Kidney tubule cell (primary cell): ENCODE measurements at places on chromosomes 3 and 15.
A peak's percentile ranks its signal among the peaks of the same experiment; 100 is the strongest.

- DNase-seq: no peak
Measured at GRCh38 chr3:195133462-195133861, 137.5 kb downstream of the XXYLT1 start.

DNA sequence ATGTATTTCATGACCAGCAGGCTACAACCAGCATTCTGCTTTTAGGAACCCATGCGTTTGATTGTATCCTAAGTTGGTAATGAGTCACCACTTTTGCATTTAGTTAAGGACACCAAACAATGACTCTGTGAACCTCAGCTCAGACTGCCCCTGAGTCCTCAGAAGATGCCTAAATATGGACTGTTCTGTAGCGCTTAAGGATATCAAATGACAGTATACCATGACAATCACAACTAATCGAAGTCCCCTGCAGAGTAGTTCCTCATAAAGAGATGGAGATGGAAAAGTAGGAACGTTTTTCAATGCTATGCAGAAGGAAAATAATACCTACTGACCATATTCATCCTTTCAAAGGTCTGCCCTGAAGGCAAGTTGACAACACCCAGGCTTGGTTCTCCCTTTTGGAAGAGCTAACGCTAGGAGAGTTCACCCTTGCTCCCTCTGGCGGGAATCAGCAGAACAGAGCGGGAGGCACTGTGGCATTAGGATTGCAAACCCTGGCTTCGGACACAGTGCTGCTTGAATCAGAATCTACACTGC lies 508.6 kb downstream of the FHIT start:
- peak; percentile 68 for DNase-seq

DNA sequence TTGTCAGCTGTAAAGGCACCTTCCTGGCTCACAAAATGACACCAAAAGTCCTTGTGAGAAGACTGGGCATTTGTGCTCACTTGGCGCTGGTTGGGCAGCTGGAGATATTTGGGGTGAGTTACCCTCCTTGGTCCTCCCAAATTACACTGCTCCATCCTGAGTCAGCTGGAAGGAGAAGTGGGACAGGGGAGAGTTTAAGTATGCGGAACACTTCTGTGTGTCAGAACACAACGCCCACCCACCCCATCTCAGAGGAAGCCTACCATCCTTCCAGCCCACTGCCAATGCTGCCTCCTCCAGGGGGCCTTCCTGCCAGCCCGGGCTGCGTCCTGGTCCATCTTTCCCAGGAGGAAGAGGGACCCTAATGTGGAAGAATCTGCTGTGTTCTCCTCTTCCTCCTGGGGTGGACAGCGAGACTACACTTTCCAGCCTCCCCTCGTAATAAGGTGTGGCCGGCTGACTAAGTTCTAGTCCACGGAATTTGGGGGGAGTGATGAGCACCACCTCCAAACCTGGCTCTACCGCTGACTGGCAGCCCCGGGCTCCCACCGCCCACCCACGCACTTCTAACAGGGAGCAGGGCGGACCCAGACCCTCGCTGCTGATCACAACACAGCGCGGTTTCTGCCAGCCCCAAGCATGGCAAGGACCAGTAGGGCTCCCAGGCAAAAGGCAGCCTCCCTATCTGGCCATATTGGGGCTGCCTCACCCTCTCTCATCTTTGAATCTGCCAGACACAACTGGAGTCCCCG lies 265.0 kb downstream of the XXYLT1 start:
- no peak for DNase-seq

- peak; percentile 91 for DNase-seq
Measured at GRCh38 chr3:76063019-76063418, 277.7 kb upstream of the ZNF717 start.

DNA sequence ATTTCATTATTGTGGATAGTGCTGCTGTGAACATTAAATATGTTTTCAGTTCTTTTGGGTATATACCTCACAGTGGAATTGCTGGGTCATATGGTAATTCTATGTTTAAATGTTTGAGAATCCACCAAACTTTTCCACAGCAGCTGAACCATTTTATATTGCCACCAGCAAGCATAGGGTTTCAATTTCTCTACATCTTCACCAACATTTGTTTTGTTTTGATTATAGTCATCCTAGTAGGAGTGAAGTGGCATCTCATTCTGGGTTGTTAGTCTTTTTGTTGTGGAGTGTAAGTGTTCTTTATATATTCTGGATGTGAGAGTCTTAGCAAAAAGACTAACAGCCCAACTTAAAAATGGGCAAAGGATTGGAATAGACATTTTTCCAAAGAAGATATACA lies 6.0 kb downstream of the RPUSD2 start:
- no peak for DNase-seq

DNA sequence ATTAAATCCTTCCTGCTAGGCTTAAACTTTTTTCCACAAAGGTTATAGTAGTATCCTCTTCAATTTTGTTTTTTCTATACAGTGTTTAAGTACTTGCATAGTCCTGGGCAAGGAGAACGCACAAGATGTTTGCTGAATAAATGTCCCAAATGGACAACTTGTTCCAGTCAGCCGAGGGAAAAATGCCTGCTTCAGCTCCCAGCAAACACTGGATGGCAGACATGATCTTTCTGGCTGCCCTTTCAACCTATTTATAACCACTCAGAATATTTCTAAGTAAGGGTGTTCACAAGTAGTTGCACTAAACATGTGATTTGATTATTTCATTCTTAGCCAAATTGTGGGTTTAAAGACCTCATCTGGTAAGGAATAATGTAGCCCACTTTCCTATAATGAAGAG lies 29.8 kb downstream of the GNB4 start:
- peak; percentile 3 for DNase-seq
